Gastrocnemius medialis (tissue), 4 donors: ENCODE measurements at places on chromosomes 16 and 17.
A peak's percentile ranks its signal among the peaks of the same experiment; 100 is the strongest.

DNA sequence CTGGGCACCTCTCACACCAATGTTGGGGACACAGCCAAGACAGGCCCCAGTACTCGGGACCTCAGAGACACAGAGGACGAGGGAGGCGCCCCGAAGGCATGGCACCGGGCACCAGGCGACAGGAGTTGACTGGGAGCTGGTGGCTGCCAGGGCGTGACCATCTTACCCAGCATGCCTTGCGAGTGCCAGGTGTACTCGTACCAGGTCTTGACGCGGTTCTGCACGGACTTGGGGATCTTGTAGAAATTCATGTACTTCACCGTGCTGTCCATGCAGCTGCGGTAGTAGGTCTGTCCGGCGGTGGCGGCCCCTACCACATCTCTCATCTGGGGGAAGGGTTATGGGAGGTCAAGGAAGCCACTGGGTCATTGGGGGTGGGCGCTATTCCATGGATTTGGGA is 67.3 kb downstream of the CNGB1 start:
- DNase-seq: no peak

DNA sequence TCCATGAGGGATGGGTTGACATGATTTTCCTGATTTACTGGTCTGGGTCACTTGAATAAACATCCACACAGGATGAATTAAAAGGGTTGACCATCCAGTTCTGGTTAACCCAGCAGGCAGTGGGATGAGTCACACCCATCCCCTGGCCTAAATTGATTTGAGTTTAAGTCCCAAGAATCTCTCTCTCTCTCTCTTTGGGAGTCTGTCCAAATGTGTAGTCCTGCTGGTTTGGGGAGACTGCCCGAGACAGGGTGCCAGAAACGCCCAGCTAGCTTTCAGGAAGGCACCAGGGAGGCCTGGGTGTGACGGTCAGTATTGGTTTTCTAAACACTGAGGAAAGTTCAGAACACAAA is 38.8 kb downstream of the SCPEP1 start:
- no peak for DNase-seq

DNA sequence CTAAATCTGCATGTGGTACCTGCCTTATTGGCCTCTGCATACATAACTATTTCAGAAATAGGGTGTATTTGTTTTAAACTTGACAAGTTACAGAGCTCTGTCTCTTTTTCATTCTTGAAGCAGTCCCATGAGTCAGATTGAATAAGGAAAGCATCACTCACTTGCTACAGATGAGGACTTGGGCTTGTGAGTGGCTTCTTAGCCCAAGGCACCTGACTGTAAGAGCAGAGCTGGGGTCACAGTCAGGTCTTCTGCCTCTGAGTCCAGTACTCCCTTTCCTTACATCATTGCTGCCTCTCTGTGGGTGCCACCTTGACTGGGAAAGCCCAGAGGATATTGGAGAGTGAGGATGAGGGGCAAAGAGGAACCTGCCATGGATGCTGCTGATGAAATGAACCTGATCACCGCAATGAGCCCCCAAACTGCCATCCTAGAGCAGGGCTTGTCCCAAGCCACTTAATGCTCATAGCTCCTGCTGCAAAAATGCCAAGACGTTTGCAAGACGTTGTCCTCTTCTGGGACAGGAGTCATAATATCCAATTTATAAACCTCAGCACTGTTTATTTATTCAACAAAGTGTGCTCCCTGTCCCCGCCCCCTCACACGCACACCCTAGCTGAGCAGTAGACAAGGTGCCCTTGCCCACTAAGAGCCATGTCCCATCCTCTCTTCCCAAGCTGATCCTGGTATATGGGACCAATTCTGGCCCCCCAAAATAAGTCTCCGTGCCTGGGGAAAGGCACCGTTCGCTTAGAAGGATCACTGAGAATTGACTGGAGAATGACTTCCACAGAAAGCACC is 74.1 kb downstream of the CCDC182 start:
- DNase-seq: no peak

DNA sequence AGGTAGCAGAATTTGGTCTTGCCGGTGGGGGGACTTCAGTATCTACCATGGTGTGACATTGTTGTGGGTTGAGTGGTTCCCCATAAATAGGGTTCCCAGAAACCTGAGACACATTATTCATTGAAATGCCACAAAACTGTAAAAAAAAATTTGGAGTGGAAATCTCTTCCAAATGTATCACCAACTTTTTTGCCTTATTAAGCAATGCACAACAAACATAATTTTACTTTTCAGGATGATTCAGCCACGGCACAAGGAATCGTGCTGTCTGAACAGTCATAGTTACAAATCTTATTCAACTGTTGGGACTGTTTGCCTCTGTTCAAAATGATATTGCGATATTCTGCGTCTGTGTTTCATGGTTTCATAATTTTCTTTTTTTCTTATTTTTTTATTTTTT is 181.2 kb downstream of the NTN1 start:
- no peak for DNase-seq

GRCh38 chr17:63481488-63481870 is 4.6 kb downstream of the ACE start:
- DNase-seq: no peak

DNA sequence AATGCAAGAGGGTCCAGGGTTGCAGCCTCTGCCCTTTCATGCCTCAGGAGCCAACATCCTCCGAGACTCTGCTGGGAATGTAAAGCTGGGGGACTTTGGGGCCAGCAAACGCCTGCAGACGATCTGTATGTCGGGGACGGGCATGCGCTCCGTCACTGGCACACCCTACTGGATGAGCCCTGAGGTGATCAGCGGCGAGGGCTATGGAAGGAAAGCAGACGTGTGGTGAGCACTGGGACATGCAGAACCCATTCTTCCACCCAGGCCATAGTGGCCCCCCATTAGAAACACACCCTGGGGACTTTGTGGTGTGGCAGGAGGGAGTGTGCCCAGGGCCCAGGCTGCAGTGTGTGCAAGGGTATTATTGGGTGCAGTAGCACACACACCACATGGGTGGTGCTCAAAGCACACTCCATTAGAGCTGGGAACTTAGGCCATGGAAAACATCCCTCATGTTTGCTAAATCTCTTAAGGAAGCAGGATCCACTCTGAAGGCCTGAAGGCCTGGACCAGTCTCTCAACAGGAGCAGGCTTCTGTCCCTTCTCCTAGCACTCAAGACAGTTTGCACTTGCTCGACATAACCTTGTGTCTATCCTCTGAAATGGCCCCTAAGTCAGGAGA is 7.6 kb downstream of the LIMD2 start:
- DNase-seq: no peak

DNA sequence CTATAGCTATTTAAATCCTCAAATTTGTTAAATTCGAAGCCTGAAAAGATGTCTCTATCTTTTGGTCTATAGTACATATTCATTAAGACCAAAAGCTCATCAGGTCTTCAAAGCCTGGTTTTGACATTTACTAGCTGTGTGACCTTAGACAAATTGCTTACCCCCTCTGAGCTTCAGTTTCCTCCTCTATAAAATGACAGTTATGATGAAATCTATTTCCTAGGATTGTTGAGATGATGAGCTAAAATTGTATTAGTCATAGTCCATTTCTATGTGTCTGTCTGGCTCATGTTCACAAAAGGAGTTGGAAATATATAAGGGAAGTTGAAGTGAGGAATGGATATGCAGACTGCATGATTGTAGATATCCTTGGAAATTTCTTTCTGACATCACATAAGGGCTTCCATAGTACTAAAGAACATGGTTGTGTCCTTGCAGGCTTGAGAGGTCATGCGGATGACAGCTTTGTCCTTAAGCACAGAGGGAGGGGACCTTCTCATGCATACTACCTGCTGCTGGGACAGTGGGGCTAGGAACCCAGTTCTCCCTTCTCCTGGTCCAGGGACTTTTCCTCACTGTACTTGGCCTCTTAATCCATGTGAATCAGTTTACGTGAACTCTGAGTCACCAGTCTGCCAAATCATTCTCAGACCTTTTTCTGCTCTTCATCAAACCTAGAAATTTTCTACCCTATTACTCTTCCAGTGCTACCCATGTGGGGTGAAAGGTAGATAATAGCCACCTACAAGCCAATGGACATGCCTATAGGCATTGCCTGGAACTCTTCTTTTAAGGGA is 487.5 kb upstream of the SALL1 start:
- DNase-seq: no peak

- DNase-seq: no peak
Observed at GRCh38 chr16:58425756-58426494, 33.7 kb downstream of the GINS3 start.

DNA sequence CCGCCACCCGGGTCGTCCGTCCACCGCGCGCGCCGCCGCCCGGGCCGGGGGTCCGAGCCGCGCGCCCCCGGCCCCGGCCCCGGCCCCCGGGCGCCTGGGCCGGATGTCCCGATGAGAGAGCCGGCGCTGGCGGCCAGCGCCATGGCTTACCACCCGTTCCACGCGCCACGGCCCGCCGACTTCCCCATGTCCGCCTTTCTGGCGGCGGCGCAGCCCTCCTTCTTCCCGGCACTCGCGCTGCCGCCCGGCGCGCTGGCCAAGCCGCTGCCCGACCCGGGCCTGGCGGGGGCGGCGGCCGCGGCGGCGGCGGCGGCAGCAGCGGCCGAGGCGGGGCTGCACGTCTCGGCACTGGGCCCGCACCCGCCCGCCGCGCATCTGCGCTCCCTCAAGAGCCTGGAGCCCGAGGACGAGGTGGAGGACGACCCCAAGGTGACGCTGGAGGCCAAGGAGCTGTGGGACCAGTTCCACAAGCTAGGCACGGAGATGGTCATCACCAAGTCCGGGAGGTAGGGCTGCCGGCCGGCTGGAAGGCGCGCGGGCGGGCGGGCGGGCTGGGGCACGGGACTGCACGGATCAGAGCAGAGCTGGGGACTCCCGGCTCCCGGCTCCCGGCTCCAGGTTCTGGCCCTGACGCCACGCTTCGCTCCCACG is 548 bp downstream of the TBX2 start:
- DNase-seq: no peak

GRCh38 chr16:22014271-22014873 is 6.5 kb downstream of the MOSMO start:
- no peak for DNase-seq

DNA sequence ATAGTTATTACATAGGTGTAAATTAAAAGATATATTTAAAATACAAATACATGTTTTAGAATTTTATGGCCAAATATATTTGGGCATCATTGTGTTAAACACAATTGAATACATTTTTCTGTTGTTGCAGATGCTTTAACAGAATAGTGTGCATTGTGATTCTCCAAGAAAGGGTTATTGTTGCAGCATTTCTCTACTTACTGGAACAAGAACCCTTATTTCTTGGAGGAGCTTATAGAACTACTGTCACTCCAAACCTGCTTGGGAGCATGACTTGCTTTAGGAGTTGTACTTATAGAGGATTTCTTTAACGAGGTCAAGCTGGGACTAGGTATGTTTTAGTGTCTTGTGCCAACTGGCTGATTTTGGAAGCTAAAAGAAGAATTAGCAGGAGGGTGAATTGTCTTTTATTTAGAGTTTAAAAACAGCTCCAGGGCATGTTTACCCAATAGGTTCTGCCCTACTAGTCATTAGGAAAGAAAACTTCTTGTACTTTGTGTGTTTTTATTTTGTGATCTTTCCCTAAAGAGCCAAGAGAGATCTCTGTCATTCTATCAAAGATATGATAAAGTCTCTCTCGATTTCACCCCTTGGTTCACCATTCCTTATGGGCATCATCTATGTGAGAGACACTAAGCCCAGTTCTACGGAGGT is 279.8 kb upstream of the SALL1 start:
- DNase-seq: no peak

DNA sequence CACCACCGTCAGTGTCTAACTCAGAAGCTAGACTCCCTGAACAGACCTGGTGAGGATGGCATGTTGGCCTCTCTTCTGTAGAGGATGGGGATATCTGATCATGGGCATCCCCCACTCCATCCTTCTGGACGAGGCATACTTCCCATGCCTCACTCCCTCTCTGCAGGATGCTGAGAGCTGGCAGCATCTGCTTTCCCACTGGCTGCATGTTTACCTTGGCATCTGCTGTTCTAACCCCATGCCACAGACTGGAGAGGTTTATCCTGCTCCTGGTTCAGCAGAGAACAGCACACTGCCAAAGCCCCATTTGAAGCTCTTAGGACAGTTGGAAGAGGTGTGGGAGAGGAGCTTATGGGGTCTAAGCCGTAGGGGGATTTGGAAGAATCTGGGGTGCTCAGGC is 46.0 kb downstream of the YPEL2 start:
- DNase-seq: no peak

- DNase-seq: no peak
Observed at GRCh38 chr16:75023009-75023408, 24.2 kb downstream of the ZNRF1 start.

GRCh38 chr17:81164371-81165245 is 699 bp upstream of the PVALEF start:
- no peak for DNase-seq

GRCh38 chr16:84950906-84951305 is 60.4 kb downstream of the ZDHHC7 start:
- DNase-seq: no peak

GRCh38 chr17:42132941-42133340 is 10.3 kb downstream of the HSPB9 start:
- peak; percentile 53 for DNase-seq

DNA sequence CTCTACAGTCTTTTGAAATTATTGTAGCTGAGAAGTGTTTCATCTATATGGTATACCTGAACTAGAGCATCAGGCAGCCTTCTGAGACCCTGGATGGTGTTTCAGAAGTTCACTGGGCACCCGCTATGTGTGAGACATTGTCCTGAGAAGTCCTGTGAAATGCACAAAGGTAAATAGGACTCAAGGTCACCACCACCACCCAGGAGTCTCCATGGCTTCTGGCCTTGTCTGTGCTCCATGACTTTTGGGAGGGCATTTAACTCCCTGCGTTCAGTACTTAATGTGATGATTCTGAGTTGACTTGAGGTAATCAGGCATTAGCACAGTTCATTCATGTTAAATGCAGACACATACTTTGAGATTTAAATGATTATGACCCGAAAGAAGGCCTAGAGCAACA is 1.1 kb downstream of the MLYCD start:
- DNase-seq: no peak

DNA sequence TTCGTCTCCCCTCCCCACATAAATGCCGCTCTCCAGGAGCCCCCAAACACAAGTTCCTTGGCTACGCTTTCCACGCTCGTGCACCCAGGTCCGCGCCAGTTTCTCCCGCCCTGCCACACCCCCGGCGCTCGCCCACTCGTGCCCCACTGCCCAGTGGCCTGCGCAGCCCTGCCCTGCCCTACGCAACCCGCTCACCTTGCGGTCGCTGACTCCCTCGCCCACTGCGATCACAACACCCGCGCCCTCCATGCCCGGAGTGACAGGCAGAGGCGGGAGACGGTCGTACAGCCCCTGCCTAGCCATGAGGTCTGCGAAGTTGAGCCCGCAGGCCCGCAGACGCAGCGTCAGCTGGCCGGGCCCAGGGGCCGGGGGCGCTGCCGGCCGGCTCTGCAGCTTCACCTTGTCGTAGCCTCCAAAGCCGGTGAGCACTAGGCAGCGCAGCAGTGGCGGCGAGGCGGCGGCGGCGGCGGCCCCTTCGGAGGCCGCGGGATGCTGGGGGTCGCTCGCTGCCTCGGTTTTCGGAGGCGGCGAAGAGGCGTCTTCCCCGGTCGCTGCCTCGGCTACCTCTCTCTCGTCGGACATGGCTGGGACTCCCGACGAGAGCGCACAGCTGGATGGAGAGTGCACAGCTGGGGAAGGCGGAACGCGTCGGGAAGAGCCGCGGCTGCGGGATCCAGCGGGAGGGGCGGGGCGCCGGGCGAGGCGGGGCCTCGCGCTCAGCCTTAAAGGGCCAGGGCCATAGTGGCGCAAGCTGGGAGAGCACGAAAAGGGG is at the start of gene VAT1:
Gene VAT1, minus strand, starts transcription at position 645 of the 772 bp plus-strand sequence. Its CDS starts 63 bp downstream, at position 582.
- peak; percentile 66 for DNase-seq

GRCh38 chr17:49530118-49530517 is 35.0 kb downstream of the NGFR start:
- DNase-seq: no peak
